Coronary artery (tissue), 2 donors: ENCODE measurements at places on chromosomes 7 and 10.
A peak's percentile ranks its signal among the peaks of the same experiment; 100 is the strongest.

- no peak for DNase-seq
These were observed 134.8 kb upstream of the KLF6 start for GRCh38 chr10:3919709-3920308.

DNA sequence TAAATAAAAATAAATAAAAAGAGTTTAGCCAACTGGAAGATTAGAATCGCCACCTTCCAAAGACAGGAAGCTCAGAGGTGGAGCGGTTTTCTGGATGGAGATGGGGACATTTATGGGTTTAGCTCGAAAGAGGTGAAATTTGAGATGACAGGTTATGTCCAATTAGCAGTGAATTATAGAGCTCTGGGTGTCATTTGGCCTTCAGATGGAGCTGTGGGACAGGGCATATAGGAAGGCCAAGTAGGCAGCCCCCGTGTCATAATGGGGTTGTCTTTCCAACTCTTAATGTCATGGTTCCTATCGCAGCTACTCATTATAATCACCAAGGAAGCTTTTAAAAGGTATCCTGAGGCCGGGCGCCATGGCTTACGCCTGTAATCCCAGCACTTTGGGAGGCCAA, 21.0 kb upstream of the EEPD1 start:
- no peak for DNase-seq

- DNase-seq = no peak
These were observed 39.8 kb downstream of the ITPRID1 start for GRCh38 chr7:31553661-31554081.

GRCh38 chr10:99765672-99766301, 16.7 kb upstream of the ABCC2 start:
- no peak for DNase-seq

DNA sequence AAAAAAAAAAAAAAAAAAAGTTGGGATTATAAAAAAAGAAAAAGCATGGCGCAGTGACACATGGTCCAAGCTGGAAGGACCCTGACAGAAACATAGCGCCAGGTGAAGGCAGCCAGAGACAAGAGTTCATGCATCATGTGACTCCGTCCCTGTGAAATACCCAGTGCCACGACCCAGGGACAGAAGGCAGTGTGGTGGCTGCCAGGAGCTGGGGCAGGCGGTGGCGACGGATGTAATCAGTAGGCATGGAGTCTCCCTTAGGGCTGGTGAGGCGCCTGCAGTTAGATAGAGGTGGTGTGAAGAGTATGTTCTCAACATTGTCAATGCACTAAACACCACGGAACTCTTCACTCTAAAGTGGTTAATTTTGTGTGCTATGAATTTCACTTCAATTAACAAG, 43.9 kb downstream of the STK32C start:
- no peak for DNase-seq

DNA sequence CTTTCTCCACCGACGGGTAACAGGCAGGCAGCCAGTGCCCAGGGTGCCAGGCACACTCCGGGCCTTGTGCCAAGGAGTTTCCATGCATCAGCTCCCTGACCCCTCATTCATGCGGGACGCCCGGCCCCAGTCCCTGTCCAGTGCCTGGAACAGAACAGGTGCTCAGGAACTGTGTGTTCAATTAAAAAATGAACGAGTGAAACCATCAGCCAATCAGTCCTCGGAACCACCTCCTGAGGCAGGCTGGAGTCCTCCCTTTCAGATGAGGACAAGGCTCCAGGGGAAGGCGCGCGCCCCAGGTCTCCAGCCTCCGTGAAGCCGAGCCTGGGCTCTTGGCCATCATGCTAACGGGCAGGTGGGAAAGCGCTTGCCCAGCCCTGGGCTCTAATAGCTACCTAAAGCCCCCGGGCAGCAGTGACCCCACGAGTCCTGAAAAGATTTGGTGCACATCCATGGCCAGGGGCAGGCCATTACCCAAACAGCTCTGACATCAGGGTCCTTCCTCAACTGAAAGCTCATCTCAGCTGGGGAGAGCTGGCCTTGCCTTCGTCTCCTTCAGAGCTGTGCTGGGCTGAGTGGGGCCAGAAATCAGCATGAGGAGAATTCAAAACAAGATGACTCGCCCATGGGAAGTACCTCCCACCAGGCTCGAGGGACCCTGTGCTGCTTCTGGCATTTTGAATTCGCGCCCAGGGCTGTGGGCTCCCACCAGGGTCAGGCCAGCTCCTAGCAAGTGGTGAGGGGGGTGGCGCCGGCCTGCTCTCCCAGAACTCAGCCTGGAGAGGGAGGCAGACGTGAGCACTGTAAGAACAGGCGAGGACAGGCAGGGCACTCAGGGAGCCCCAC, 200.5 kb downstream of the MAD1L1 start:
- no peak for DNase-seq

- DNase-seq = no peak
These were observed 15.4 kb upstream of the HIBADH start for GRCh38 chr7:27677912-27678612.

GRCh38 chr7:636396-636795, 90.1 kb upstream of the DNAAF5 start:
- no peak for DNase-seq

DNA sequence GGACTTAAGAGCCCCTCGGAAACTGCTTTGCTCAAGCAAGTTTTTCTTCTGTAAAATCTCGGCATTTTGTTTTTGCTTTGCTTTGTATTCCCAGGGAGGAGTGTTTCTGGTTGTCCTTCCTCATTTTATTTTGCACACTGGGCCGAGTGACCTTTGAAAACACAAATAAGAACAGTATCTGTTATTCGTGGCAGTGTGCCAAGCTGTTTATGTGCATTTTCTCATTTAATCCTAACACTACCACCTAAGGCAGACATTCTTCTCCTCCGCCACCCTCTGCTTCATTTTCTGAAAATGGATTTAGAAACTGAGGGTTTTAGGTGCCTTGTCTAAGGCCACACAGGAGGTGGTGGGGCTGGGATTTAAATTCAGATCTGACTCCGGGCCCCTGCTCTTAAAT, 218.5 kb downstream of the TCF7L2 start:
- DNase-seq = no peak

DNA sequence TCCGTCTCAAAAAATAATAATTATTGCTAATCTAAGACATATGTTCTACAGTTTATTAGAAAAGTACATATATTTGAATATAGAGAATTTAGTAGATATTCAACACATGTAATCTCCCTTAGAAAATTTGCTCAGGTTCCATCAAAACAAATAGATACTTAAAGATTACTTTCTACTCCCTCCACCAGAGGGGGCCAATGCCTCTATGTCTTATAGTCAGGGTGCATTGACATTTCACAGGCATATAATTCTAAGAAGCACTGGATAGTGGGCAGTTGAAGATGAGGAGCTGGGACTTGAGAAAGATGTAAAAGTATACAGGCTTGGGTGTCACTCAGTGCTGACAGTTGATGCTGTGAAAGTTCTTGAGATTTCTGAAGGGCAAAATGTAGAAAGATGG, 301.6 kb upstream of the HPS1 start:
- DNase-seq = no peak

DNA sequence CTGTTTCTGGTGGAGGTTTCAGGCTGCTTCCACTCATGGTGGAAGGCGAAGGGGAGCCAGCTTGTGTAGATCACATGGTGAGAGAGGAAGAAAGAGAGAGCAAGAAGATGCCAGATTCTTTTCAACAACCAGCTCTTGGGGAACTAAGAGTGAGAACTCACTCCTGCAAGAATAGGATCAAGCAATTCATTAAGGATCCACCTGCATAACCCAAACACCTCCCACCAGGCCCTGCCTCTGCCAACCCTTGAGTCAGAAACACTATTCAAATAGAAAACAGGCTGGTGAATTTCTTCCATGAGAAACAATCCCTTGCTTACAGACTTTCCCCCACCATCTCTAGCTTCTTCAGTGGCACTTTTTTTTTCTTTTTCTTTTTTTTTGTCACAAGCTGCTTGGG, 317.2 kb downstream of the GPR158 start:
- no peak for DNase-seq

GRCh38 chr7:3300221-3300650, 816 bp upstream of the SDK1 start:
- DNase-seq = peak; percentile 76

DNA sequence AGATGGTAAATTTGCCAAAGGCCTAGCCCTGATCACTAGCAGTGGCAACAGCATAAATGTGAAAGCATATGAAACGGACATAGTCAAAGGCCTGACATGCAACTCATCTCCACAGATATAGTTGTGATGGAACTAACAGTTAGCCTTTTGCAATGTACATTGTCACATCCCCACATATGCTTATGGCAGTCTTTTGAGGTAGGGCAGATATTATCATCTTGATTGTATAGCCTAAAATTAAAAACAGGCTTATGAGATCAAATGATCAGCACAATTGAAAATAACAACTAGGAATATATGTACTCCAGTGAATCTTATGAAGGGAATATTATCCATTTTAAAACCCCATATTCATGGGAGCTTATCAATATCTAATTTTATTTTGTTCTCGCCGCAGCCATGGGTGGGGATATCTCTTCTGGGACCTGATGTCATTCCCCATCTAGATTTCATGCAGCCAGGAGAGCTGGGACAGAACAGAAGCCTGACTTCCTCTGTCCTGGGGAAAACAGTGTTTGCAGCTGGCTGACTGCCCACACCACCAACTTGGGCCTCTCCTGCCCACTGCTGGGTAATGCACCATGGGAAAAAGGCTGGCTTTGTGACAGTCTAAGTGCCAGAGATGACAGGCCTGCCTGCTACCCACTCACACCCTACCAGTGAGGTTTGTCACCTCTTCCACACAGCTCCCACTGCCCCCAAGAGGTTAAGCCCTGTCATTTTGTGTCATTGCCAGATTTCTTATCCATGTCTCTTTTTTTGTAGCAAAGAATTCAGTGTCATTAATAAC, 180.2 kb upstream of the FZD1 start:
- no peak for DNase-seq

DNA sequence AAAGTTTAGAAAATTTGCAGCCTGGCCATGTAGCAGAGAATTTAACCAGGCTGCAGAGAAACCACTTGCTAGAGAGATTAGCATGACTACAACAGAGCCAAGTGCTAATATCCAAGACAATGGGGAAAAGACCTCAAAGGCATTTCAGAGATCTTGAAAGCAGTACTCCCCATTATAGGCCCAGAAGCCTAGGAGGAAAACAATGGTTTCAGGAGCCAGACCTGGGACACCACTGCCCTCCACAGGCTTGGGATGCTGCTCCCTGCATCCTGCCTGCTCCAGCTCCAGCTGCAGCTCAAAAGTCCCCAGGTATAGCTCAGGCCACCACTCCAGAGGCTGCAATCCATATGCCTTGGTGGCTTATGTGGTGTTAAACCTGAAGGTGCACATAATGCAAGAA, 101.5 kb upstream of the TMEM72 start:
- no peak for DNase-seq

DNA sequence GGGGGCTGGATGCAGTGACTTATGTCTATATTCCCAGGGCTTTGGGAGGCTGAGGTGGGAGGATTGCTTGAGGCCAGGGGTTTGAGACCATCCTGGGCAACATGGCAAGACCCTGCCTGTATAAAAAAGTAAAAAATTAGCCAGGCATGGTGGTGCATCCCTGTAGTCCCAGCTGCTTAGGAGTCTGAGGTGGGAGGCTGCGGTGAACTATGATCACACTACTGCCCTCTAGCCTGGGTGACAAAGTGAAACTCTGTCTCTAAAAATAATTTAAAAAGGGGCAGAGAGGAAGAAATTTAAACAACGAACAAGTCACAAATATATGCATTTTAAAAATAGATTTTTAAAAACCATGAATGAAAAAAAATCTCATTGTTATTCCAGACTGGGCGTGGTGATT, 46.2 kb upstream of the FEZF1 start:
- no peak for DNase-seq

GRCh38 chr7:16594061-16594460, 51.5 kb downstream of the ANKMY2 start:
- no peak for DNase-seq

DNA sequence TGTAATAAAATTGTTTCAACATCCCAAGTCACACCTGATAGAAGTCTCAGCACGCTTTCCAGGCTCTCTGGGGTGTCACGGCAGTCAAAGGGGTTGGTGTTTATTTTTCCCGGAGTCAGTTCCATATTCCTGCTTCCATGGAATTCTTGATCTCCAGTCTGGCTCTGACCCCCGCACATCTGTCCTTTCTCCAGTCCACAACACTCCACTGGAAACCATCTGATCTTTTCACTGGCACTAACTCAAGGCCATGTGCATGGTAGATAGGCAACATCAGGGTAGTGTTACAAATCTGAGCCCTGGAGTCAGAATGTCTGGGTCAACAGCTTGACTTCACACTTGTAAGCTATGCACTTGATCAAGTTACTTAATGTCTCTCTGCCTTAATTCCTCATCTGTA, 176.2 kb downstream of the WDR11 start:
- DNase-seq = no peak

DNA sequence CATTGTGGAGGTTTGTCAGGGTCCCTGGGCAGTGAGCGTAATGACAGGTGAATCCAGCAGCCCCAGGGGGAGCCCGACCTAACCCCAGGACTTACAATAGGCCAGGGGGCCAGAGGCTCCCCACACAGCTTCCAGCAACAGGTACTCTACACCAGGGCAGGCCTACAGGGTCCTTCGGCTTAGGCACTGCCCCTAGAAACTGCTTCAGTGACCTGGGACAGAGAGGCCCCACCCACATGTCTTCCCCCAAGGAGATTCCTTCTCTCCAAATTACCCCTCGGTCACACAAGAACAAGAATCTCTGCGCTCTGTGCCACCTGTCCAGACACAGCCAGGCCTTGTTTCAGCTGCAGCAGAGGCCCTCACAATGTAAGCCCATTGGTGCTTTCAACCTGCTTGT, 24.4 kb downstream of the SKIDA1 start:
- DNase-seq = no peak

DNA sequence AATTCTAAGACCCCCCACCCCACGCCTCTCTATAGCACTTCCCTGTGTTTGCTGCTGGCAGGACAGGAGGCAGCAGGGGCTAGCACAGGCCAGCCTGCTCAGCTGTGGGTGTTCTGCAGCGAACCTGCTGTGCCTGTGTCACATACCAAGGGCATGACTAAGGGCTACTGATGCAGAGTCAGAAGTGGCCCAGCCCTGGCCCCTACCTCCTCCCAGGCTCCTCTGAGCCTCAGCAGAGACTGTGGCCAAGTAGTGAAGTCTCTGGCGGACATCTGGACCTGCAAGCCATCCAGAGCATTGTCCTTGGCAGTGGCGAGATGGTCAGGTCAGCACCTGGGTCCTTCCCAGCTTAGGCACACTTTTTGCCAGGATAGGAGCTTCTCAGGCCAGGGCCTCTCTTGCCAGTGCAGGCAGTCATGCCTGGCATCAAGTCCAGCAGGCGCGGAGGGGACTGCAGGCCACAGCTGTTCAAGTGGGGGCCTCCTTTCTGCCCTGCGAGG, 116.3 kb upstream of the RET start:
- peak; percentile 41 for DNase-seq

- DNase-seq = no peak
These were observed 28.9 kb downstream of the ADD3 start for GRCh38 chr10:110036640-110037039.

DNA sequence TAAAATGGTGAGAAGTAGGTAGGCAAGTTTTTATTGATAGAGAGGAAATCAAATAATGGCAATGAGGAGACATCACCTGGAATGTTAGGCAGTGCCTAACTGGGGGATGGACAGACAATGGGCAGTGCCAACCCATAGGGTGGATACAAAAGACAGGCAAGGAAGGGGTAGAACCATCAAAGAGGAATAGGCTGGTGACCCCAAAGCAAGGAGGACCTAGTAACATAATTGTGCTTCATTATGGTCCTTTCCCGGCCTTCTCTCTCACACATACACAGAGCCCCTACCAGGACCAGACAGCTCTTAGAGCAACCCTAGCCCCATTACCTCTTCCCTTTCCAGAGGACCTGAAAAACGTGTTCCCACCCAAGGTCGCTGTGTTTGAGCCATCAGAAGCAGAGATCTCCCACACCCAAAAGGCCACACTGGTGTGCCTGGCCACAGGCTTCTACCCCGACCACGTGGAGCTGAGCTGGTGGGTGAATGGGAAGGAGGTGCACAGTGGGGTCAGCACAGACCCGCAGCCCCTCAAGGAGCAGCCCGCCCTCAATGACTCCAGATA, 30.0 kb downstream of the PRSS2 start:
- no peak for DNase-seq
